Uterine smooth muscle cell (primary cell): ENCODE measurements at places on chromosomes 6 and 20. TPM values are rescaled to one million over a fixed set of nuclear protein-coding genes. Genes with fewer than 3 reads are reported as not detected.

RHAG gene
- total RNA-seq: not detected in 2 replicates

C2 gene
- 0.77 and 2.0 TPM in 2 replicates for total RNA-seq

SCUBE3 gene
- total RNA-seq: 21.1 and 58.5 TPM in 2 replicates

SLC22A16 gene
- total RNA-seq: 0.11 TPM in 1 of 2 replicates, not detected in the other

CST2 gene
- total RNA-seq: not detected in 2 replicates

BPIFB4 gene
- total RNA-seq: not detected in 2 replicates

PPIL6 gene
- total RNA-seq: 2.3 and 5.0 TPM in 2 replicates

BRD2 gene
- total RNA-seq: 95.3 and 96.0 TPM in 2 replicates

CST1 gene
- total RNA-seq: 0.22 and 6.9 TPM in 2 replicates

WDR27 gene
- total RNA-seq: 27.1 and 28.1 TPM in 2 replicates

TRIM26 gene
- 24.0 and 28.9 TPM in 2 replicates for total RNA-seq

HFE gene
- total RNA-seq: 14.7 and 21.1 TPM in 2 replicates

VGLL2 gene
- total RNA-seq: not detected in 2 replicates

MAS1 gene
- total RNA-seq: not detected in 2 replicates

SPAG4 gene
- total RNA-seq: 6.0 and 12.7 TPM in 2 replicates

NOTCH4 gene
- 0.62 and 1.4 TPM in 2 replicates for total RNA-seq

PNPLA1 gene
- not detected in 2 replicates for total RNA-seq

NOX3 gene
- not detected in 2 replicates for total RNA-seq

HAO1 gene
- not detected in 2 replicates for total RNA-seq

KIF25 gene
- total RNA-seq: not detected in 2 replicates

KHDC1L gene
- 0.50 TPM in 1 of 2 replicates, not detected in the other for total RNA-seq

MACROD2 gene
- total RNA-seq: 0.66 and 3.6 TPM in 2 replicates

DEFB124 gene
- not detected in 2 replicates for total RNA-seq

MATN4 gene
- total RNA-seq: 0.11 TPM in 1 of 2 replicates, not detected in the other

THBD gene
- total RNA-seq: 18.5 and 54.1 TPM in 2 replicates

PBOV1 gene
- not detected in 2 replicates for total RNA-seq
